ENCODE measurements at places on chromosomes 7 and 10.

- DNase-seq, result no peak
Observed at GRCh38 chr7:15554744-15555143, 7.1 kb downstream of the AGMO start.

DNA sequence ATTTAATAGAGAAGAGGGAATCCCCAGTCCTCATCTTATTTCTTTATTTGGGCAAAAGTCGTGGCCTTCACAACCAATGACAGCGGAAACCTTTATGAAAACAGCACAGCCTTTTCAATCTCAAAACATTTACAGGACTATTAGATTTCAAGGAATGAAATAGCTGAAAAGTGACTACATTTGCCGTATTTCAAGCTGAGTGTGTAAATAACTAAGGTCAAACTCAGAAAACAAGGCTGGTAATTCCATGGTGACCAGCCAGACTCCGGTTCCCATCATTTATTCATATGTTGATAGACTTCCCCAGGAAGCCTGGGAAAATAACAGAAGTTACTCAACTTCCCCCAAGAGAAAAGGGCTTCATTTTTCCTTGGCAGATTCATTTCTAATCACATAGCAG is 457.3 kb upstream of the NFE2L3 start:
- DNase-seq, result no peak

DNA sequence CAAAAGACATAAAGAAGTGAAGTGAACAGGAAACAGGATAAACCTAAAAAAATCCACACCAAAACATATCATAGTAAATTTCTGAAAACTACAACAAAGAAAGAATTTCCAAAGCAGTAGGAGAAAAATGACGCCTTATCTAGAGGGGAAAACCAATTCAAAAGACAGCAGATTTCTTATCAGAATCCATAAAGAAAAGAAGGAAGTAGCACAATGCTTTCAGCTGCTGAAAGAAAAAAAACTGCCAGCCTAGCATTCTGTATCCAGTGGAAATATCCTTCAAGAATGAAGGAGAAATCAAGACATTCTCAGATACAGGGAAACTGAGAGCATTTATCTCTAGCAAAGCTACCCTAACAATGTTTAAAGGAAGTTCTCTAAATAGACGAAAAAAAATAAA is 37.8 kb downstream of the PDLIM1 start:
- no peak for DNase-seq

GRCh38 chr10:16381083-16381482 is 55.7 kb upstream of the PTER start:
- DNase-seq, result no peak

GRCh38 chr7:36684954-36685353 is 39.3 kb downstream of the AOAH start:
- DNase-seq, result no peak

DNA sequence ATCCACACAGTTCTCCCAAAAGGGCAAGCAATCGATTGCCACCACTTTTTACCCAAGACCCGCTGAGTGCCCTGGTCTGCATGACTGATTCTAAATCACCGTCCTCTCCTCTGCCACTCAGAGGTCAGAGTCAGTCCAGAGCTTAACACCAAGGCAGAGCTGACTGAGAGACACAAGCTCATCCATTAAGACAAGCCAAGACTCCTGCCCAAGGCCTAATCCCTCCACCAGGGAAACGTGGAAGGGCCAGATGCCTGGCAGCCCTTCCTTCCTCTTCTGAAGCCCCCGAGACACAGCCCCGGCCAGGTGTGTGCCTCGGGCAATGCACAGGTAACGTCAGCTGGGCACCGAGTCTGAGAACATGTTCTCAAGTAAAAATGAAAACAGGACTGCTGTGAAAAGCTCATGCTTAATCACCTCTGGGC is 51.7 kb downstream of the DIP2C start:
- DNase-seq, result no peak

- no peak for DNase-seq
Observed at GRCh38 chr7:140096459-140096858, 33.7 kb upstream of the PARP12 start.

DNA sequence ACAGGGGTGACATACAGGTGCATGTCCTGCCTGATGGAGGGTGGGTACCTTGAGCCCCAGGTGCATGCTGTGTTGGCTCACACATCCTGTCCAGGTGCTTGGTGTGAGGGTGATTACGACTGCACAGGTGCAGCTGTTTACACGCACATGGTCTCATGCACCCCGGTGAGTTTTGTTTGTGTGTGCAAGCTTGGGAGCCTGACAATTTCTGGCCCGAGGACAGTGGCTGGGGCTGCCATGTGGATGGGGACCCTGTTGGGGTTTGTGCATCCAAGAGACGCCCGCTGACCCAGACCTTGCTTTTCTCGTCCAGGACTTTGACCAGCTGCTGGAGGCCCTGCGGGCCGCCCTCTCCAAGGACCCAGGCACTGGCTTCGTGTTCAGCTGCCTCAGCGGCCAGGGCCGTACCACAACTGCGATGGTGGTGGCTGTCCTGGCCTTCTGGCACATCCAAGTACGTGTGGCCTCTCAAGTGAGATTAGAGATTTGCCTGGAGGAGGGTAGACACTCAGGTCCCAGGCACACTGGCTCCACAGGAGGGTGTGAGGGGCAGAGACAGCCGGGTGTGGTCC is 61.7 kb downstream of the PRF1 start:
- DNase-seq, result no peak

DNA sequence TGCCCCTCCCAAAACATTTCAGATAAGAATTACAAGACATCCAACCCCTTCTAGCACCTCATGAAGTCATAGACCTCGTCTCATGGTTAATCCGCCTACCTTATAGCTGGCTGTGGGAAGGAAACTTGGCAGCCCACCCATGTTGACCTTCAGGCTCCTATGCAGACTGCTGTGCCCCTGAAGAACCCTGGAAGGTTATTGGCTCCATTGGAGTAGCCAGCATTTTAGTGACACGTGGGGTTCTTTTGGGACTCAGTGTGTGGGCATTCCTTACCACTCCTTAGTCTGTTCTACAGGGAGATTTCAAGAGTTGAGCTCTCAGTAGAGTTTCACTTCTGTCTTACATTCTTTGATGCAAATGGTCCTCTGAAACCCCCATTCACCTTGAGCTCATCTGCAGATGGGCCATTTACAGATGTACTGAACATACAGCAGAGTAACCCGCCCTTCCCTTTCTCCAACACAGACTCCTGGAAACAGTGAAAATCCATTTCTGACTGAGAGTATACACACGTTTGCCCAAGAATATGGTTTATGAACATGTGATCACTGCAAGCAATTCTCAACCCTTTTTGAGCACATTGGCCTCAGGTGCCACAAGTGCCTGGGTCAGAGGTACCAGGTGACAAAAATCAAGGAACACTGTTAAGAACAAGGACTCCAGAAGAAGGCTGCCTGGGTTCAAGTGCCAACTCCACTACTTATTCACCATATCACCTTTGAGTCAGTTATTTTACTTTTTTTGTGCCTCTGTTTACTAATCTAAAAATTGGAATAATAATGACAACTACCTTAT is 54.0 kb upstream of the HECW1 start:
- no peak for DNase-seq

GRCh38 chr10:72470666-72471065 is 115.9 kb upstream of the DNAJB12 start:
- no peak for DNase-seq

GRCh38 chr7:130418306-130418705 is 22.5 kb downstream of the CEP41 start:
- no peak for DNase-seq

DNA sequence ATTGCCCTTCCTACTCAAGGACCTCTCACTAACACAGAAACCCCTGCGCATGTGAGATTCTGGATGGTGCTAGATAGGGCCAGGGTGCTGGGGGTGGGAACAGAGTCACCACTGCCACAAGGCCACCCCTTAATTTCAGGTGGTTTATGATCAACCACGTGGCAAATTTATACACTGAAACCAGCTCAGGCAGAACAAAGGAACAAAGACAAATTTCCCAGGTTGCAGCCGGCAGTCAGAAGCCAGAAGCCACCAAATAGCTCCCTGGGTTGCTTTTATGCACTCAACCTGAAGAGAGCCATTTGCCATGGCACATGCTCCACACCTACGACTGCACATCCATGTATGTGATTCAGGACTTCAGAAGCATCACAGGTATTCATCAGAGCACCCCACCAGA is 2.5 kb downstream of the VOPP1 start:
- no peak for DNase-seq

DNA sequence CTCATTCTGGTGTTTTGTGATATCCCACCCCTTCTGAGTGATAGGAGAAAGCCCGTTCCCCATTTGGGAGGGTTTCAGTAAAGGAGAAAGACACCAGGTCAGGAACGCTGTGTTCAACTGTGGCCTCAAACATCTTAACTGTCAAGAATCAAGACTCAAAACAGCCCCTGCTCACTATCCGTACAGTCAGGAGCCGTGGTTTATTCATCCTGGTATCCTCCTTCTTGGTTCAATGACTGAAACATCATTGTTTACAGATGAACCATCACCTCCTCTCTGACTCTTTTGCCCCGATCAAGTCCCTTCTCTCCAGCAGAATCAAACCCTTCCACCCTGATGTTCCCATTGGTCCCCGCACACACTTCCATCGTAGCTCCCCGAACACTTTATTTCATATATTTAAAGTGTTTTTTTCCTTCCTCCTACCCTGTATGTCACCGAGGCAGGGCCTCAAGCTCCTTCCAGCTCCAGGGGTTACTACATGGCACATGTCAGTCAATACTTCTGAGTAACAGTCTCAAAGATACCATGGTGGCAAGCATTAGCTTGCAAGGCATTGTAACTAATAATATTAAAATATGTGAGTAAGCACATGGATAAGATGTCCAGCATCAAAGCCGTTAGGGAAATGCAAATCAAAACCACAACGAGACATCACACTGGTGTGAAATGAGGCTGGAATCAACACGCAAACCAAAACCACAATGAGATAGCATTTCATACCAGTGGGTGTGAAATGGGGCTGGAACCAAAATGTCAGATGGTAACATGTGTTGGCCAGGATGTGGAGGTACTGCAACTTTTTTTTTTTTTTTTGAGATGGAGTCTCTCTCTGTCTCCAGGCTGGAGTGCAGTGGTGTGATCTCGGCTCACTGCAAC is 124.7 kb upstream of the C1QL3 start:
- no peak for DNase-seq

GRCh38 chr7:20385126-20385525 is 54.4 kb downstream of the ITGB8 start:
- no peak for DNase-seq
